Activated CD4-positive, CD25-positive, alpha-beta regulatory T cell (primary cell): ENCODE measurements at places on chromosomes 1 and 21.

GRCh38 chr1:39969048-39969447 is 14.1 kb downstream of the MFSD2A start:
- no peak for DNase-seq

- DNase-seq = no peak
Observed at GRCh38 chr1:111719674-111720132, 19.5 kb downstream of the INKA2 start.

DNA sequence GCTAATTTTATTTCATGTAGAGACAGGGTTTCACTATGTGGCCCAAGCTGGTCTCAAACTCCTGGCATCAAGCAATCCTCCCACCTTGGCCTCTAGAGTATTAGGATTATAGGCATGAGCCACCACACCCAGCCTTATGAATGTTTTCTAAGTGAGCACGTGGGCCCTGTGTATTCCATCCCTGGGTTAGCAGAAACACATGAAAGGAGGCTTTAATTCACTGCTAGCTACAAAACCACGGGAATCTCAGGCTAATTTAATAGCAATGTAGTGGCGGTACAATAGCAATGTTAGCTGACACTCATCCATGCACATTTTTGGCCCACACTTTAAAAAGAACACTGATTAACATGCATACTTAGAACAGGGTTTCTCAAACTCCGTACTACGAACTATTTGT is 32.0 kb downstream of the VTCN1 start:
- no peak for DNase-seq

- no peak for DNase-seq
Observed at GRCh38 chr1:234554698-234555311, 55.2 kb downstream of the IRF2BP2 start.

- DNase-seq = no peak
Observed at GRCh38 chr1:247474367-247474766, 16.5 kb upstream of the OR2B11 start.

DNA sequence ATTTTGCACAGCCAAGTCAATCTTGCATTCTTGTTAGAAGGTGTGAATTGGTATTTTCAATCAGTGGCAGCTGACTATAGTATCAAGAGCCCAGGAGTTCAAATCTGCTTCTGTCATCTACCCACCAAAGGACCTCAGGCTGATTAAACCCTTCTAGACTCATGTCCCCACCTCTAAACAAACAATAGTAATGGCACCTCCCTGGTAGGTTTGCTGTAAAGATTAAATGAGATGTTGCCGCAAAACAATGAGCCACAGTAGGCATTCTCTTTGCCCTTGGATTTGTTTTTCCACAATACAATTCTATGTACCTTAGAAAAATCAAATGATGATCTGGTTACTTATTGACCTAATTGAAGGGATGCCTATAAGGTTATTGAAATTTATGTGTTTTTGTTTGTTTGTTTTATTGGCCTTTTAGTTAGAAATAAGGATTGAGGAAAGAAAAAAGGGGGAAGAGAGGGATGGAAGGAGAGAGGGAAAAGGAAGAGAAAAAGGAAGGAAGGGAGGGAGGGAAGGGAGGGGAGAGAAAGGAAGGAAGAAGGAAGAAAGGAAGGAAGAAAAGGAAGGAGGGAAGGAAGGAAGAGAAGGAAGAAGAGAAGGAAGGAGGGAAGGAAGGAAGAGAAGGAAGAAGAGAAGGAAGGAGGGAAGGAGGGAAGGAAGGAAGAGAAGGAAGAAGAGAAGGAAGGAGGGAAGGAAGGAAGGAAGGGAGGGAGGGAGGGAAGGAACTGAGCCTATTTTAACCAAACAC is 110.7 kb downstream of the ETS2 start:
- DNase-seq = no peak

GRCh38 chr1:203295796-203296195 is 9.5 kb upstream of the BTG2 start:
- DNase-seq = no peak

DNA sequence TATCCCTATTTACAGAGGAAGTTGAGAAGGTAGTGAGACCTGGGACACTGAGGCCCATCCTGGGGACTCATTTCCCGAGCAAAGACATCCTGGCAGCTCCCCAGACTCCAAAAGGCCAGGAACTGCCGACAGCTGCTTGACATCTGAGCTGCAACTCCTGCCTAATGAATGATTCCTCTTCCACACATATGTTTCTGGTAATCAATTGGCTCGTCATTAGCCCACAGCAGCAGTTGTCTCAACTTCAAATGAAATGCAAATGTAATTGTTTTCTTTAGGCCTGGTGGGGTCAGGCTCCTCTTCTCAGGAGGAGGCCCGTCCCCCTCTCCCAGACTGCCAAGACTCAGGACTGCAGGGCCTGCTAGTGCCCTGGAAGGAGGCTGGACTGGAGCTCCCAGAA is 61.8 kb upstream of the DISP3 start:
- DNase-seq = no peak
